B cell (primary cell): ENCODE measurements at places on chromosomes 3 and 15.

- DNase-seq: peak; percentile 89
Observed at GRCh38 chr3:197002701-197003454, 26.7 kb downstream of the MELTF start.

DNA sequence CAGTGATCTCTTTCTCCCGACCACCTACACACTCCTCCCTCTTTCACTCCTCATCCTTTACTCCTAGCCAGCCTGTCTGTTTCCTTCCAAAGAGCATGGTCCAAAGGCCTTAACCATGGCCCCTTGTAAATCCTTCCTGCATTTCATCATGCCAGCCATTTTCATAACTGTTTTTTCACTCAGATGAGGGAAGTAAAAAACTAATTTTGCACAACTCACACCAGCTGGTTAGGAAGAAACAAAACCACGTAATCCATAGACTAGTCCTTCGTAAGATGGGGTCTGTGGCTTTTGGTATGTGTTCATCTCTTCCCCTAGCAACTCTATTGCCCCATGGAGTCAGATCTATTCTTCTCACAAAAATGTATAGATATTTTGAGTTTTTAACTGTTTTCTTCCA lies 187.8 kb downstream of the SHOX2 start:
- no peak for DNase-seq

DNA sequence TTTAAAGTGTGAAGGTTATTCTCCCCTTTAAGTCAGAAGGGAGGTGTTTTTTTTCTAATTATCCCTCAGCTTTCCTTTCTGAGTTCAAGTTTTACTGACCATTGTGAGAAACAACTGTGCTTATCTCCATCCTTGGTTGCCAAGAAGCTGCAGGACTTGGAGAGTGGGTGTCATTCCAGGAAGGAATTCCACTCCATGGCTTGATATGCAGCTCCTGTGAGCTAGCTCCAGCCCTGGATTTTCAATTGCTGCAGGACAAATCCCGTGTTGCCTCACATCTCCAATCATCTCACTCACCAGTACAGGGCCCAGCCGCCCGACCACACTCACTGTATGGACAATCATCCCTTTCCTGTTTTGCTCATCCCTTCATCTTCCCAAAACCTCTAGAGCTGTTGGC lies 122.5 kb downstream of the IGSF11 start:
- no peak for DNase-seq

GRCh38 chr3:51336261-51336660 lies 48.8 kb upstream of the MANF start:
- DNase-seq: no peak

GRCh38 chr3:127084401-127084990 lies 101.6 kb downstream of the PLXNA1 start:
- DNase-seq: no peak

DNA sequence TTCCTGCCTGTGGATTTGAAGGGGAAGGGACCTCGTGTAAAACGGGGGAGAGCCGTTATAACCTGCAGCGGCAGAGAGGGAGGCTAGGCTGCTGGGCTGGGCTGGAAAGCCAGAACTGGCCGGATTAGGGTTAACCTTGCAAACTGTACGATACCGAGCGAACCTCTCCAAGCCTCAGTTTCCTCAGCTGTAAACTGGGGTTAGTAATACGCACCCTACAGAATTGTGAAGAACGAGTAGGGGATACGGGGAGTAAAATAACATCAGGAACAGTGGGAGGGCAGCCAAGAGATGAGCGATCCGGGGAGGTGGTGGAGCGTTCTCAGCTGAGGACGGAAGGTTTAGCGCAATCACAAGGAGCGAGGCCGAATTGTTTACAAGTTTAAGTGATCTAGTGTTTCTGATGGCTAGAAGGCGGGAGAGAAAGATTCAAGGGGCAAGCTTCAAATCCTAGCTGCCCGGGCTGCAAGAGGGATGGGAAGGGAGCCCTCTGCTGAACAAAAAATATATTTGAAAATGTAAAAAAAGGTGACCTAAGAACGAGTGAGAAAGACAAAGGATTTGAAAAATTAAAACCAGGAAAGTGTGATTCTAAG lies 768 bp upstream of the SEMA5B start:
- DNase-seq: peak; percentile 71

DNA sequence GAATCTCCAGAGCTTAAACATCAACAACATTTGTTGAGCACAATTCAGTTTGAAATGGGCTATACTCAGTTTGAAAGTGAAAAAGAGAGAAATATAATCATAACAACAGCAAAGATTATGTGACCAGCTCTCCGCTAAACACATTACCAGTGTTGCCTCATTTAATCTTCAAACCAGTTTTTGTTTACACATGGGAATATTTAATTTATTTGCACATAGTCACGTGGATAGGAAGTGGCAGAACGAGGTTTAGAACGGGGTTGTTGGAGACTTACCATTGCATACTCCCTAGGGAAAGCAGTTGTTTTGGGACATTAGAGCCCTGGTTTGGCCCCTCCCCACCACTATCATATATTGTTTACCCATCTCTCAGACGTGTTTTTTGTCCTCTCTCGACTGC lies 77.2 kb downstream of the IL1RAP start:
- no peak for DNase-seq

DNA sequence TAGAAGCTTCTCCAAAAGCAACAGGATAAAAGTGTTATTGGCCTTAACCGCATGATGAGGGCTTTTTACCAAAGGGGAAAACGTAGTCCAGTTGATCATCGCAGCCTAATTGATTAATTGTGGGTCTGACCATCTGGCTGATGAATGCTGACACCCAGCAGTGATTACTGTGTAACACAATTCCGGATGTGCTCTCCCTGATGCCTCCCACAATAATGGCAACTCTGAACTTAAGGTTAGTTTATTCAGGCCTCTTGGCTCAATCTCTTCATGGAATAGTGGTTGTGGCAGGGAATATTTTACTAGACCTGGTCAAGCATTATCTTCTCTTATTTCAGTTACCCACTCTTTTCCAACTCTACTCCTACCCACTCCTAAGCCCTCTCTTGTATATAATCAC lies 332.9 kb downstream of the TIGIT start:
- no peak for DNase-seq

DNA sequence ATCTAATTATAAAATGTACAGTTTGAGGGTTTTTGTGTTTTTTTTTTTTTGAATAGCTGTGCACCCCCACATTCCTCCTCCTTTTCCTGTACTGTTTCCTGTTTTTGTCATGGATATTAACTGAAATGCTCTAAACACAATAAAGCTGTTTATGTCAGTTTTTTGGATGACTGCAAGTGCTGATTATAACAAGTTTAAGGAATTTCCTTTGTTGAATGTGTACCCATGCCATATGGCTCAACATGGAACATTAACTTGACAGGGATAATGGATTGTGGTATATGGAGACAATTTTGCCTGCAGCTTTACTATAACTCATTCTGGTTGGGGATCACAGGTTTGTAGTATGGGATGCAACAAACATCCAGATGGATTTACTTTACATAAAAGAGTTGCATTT lies 216.4 kb downstream of the TCF12 start:
- DNase-seq: no peak

DNA sequence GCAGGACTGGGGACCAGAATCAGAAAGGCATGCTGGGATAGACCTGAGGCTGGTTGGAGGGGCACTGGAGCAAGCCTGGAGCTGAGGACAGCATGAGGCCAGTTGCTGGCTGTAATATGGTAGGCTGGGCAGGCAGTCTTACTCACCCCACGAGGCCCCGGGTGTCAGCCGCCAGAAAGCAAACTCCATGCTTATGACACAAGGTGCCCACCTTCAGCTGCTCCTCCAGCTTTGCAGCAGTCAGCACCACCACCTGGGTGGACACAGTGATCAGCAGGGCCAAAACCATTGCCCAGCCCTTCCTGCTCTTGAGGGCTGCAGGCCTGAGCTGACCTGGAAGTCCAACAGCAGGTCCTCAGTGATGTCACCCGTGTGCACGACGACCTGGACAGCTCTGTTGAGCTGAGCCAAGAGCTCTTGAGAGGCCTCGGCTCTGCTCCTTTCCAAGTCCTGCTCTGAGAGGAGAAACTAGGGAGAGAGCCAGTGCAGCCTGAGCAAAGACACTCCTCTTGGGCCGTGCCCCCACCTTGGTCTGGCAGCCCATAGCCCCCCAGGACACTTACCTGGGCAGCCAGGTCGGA lies 747 bp downstream of the UBA7 start:
- no peak for DNase-seq
